ENCODE measurements at places on chromosomes 5 and 9. TPM values are rescaled to one million over a fixed set of nuclear protein-coding genes. Genes with fewer than 3 reads are reported as not detected.

- DNase-seq: no peak
These were observed 392.1 kb downstream of the DTWD2 start for GRCh38 chr5:118596255-118596654.

DNA sequence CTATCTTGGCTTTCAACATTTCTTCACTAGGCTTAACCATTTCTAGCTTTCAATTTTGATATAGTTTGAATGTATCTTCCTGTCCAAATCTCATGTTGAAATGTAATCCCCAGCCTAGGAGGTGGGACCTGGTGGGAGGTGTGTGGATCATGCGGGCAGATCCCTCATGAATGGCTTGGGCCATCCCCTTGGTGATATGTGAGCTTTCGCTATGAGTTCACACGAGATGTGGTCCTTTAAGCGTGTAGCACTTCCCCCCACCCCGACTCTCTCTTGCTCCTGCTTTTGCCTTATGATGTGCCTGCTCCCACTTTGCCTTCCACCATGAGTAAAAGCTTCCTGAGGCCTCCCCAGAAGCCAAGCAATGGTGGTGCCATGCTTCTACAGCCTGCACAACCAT is 40.6 kb downstream of the PHAX start:
- no peak for DNase-seq

DNA sequence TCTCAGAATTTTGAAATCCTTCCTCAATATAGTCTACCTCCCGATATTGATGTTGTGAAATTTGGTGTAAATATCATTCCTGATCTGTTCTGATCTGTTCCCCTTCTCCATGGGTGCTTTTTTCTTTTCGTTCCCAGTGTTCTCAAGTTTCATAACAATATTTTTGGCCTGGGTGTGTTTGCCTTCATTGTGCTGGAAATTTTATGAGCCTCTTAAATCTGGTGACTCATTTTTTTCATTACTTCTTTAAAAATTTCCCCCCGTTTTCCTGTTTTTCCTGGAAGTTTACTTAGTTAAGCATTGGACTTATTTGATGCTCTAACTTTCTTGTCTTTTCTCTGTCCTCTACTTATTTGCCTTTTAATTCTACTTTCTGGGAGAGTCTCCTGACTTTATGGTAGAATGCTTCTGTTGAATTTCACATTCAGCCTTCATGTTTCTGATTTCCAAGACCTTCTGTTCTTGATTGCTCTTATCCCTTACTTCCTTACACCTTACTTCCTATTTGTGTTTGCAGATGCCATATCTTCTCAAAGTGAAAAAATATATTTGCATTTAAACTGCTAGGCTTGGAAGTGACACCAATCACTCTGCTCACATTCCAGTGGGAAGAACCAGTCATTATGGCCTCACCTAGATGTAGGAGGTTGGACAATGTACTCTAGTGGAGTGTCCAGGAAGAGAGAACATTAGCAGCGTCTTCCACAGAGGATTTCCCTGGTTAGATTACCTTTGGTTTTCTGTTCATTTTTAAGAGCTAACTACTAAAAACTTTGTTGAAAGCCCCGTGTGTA is 441.9 kb downstream of the ARHGEF28 start:
- no peak for DNase-seq

DNA sequence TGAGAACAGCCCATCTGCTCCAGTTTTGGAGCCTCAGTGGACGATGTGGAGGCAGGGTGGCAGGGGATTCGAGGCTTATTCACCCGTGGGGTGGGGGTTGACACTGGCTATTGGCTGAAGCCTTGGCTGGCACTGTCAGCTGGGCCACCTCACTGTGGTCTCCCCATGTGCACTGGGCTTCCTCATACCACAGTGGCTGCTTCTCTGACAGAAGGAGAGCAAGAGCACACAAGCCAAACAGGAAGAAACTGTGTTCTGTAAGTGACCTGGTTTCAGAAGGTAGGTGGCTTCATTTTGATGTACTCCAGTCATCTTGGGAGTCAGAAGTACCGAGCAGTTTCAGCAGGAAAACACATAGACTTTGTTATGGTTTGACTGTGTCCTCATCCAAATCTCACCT is 24.7 kb upstream of the CTNND2 start:
- DNase-seq: no peak

DNA sequence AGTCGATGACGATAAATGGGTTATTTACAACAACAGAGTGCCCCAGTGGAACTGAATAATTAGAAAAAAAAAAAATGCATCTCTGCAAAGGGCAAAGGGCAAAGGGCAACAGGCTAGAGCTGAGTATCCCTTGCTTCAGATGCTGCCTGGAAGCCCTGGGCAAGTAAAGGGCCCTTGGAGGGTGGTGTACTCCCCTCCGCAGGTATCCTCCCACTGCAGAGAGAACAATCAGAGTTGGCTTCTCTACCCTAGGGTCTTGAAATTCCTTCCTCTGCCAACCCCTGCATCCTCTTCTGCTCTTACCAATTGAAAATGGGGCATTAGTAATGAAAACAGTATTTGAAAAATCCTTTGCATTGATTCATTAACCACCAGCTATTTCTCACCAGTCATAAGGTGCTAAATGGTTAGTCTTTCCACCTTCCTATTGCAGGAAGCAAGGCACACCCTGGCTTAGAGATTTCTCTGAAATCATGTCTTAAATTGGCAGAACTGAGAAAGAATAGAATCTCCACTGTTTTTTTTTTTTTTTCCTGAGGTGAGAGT is 122.6 kb downstream of the SEMA6A start:
- DNase-seq: no peak

GRCh38 chr9:83043597-83043996 is 19.3 kb downstream of the RASEF start:
- no peak for DNase-seq

DNA sequence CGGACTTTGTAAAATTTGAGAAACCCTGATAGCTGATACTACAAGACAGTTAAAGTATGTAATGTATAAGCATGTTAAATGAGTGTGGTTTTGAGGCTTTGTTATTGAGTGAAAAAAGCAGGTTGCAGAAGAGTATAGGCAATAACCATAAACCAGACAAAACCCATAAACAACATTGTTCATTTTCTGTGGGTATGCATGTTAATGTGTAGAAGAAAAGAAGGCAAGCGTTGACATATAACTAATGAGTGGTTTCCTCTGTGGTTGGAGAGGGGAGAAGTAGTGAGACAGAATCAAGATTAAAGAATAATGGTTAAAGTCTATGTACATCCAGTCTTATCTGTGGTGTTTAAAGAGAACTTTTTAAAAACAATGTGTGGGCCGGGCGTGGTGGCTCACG is 26.2 kb downstream of the RAD23B start:
- no peak for DNase-seq

DNA sequence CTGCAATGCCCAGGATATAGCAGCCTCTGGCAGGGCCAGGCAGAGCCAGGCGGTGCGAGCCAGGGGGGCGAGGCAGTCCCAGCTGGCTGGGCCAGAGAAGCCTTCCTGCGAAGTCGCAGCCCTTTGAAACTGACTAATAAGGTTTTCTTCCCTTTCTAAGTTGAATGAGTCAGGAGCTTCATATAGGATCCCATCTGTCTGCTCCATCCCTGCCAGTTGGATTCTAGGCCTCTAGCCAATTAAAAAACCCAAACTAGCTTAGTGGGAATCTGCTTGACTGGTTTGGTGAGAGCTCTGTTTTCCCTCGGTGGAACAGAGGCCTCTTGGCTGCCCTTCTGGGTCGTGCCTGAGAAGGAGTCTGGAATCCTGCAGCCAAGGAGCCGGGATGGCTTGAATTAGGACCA is 70.1 kb upstream of the RAPGEF1 start:
- DNase-seq: no peak

GRCh38 chr5:77637170-77637997 is 1.1 kb downstream of the OTP start:
- DNase-seq: no peak

GRCh38 chr5:116482394-116482793 is 92.2 kb downstream of the SEMA6A start:
- no peak for DNase-seq

DNA sequence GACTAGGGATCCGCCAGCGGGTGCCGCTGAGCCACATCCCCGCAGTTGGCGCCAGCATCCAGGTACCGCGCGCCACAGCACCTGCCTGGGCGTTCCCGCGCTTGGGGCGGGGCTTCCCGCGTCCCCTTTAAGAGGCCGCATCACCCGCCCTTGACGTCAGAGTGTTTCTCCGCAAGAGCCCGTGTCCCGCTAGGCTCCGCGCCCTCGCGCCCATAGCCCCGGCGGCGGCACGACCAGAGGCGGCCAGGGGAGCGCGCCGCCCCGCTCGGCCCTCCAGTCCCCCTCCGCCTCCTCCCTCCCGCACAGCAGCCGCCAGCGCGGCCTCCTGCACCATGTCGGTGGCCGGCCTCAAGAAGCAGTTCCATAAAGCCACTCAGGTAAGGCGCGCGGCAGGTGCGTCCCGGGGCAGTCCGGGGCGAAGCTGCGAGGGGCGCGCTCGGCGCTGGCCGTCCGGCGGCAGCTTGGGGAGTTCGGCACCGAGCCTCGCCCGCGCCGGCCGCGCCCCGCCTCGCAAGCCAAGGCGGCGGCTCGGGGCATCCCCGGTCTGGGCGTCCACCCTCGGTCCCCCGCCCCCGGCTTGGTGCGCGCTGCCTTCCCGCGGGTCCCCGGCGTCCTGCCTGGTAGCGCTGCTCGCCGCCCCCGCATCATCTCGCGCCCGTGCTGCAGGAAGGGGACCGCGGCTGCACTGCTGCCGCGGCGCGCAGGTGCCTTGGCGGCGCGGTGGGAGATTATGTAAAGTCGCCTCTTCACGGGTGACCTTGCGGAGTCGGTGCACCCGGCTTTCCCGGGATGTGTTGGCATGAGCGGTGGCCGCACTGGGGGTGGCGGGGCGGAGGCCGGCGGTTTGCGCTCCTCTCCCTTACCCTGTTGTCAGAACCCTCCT is at the start of gene SH3GL2:
SH3GL2 (plus strand) TSS at position 156 of the 883 bp plus-strand sequence.
- DNase-seq: no peak

GRCh38 chr5:76406014-76406413 is 2.9 kb downstream of the IQGAP2 start:
- DNase-seq: no peak

DNA sequence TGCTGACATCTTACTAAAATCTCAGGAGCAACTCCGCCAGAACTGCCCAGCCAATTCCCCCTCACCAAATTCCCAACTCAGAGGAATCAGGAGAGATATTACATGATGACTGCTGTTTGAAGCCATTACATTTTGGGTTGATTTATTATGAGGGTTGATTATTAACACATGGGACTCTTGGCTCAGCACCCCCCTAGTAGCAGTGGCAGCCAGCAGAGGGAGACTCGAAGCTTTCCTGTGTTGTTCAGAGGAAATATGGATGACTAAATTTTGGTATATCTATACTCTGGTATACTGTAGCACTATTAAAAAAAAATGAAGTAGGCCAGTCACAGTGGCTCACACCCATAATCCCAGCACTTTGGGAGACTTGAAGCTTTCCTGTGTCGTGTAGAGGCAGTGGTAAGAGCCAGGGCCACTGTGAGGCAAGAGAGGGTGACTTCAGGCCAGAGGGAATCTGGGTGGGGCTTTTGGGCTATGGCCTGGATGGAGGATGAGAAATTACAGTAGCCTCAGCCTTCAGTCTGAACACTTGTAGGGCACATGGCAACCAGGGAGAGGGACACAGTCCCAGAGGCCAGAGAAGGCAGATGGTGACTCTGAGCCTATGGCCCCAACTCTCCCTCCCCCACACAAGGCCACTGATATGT is 111.4 kb downstream of the LHX2 start:
- DNase-seq: no peak

DNA sequence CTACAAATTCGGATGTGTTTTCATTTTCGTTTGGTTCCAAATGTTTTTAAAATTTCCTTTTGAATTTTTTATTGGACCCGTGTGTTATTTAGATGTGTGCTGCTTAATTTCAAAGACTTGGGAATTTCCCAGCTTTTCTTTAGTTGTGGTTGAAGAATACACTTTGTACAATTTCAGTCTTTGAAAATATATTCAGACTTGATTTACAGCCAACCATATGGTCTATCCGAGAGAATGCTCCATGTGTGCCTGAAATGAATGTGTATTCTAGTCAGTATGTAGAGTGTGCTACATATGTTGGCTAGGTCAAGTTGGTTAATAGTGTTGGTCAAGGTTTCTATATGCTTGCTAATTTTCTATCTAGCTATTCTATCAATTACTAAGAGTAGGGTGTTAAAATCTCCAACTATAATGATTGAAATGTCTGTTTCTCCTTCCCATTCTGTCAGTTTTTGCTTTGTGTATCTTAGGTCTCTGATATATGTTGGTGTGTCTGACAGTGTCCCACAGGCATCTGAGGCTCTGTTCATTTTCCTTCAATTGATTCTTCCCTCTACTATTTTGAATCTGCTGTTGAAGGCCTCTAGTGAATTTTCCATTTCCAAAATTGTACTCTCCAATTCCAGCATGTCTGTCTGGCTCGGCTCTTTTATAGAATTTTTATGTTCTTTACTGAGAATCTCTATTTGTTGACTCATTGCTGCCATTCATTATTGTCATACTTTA is 36.2 kb downstream of the RNF130 start:
- no peak for DNase-seq

GRCh38 chr5:140205216-140205615 is 30.2 kb downstream of the CYSTM1 start:
- peak; percentile 29 for DNase-seq

CCDC192 gene
- not detected for total RNA-seq

TEX53 gene
- not detected for total RNA-seq

HMMR gene
- total RNA-seq: 1.1 TPM

SOHLH1 gene
- not detected for total RNA-seq

GMCL2 gene
- not detected for total RNA-seq

PPP2R2B gene
- 11.7 TPM for total RNA-seq

Data from adrenal gland (tissue), 19 donors.